ENCODE measurements at places on chromosomes 11 and 22.

- no peak for DNase-seq
Observed at GRCh38 chr11:77557553-77557952, 32.2 kb upstream of the AQP11 start.

DNA sequence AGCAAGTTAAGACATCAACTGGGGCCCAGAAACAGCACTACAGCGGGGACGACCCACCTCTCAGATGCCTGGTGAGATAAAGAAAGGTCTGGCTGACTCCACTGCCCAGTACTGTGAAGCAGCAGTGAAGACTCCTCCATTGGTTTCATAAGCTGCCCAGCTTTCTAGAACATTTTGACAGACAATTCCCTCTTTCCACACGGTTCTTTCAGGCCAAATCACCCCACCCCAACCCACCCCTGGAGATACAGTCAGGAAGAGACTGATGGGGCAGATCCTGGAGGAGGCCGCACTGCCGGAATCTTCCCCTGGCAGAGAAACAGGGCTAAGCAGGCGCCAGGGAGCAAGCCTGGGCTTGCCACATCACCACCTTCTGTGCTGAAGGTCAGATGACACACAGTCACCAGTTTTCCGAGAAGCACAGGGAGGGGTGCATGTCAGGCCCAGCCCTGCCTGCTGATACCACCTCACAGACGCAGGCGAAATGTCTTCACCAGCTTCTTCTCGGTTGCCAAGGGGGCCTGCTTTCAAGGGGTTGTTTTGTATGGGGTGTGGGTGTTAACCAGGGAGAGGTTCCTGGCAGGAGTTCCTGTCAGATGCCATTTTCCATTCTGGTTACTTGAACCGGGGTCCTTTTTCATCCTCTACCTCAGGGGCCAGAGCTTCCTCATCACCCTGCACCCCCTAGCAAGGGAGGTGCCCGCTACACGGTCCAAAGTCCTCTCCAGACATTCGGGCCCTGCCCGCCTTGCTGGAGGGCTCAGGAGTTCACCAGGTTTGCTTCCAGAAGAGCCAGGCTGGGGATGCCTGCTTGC is 1.4 kb upstream of the NEAT1 start:
- peak; percentile 86 for DNase-seq

DNA sequence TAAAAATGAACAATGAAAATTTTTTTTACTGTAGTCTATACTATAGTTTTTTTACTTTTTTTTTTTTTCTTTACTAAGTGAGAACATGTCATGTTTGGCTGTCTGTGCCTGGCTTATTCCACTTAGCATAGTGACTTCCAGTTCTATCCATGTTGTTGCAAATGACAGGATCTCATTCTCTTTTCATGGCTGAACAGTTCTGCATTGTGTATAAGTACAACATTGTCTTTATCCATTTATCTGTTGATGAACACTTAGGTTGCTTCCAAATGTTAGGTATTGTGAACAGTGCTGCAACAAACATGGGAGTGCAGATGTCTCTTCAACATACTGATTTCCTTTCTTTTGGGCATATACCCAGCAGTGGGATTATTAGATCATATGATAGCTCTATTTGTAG is 88.1 kb upstream of the CCDC90B start:
- DNase-seq, result no peak

DNA sequence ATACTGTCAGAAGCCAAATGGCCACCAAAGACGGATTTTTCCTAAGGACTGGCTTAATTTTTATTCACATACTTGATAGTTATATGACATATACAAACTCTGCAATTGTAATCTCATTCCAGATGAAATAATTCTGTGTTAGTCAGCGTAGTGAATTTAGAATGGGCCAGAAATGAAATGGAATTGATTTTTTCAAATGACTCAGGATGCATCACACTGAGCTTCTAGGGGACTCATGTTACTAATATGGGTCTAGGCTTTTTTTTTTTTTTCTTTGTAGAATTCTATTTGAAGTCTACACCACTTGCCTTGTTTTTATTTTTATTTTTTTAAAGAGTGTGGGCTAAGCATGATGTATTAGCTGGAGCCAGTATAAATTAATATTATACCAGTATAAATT is 62.7 kb downstream of the SPECC1L start:
- DNase-seq, result no peak

GRCh38 chr11:16690086-16690485 is 48.4 kb upstream of the C11orf58 start:
- no peak for DNase-seq

- no peak for DNase-seq
Observed at GRCh38 chr11:76010051-76010450, 195.0 kb downstream of the UVRAG start.

GRCh38 chr22:43317239-43317638 is 25.9 kb downstream of the SCUBE1 start:
- no peak for DNase-seq

- no peak for DNase-seq
Observed at GRCh38 chr11:14927146-14927545, 35.1 kb upstream of the CYP2R1 start.

DNA sequence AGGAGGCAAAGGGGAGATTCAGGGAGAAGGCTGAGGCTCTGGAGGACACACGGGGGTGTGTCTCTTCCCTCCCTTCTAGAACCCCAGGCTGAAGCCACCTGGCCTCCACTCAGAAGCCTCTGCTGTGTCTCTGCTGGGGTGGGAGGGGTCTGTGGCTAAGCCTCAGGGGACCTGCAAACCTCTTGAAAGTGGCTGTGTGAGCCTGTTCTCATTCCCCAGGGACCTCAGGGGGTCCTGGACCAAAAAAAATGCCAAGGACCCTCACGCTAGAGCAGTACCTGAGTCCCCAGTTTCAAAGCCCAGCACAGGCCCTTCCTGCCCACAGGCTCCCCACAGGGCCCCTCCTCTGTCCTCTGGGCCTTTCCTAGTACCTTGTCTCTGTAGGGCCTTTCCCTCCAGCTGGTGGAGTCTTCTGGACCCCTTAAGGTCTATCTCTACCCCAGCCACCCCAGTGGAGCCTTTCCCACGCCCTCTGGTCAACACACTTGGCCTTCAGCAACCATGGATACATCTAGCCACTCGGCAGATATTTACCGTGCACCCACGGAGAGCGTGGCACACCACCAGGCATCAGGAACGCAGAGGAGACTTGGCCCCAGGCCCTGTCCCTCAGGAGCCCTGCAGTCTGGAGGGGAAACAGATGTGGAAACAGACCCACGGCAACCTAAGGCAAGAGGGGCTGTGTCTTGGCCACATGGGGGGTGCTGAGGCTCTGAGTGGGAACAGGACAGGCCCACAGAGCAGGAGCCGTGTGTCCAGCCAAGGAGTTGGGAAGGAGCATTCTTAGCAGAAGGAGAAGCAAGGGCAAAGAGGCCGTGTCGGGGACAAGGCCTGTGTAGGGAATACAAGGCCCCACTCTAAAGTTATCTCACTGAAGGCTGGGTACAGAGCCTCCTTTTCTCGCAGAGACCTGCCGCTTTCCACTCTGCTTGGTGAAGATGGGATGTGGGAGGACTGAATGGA is 18.5 kb downstream of the PLA2G6 start:
- no peak for DNase-seq

DNA sequence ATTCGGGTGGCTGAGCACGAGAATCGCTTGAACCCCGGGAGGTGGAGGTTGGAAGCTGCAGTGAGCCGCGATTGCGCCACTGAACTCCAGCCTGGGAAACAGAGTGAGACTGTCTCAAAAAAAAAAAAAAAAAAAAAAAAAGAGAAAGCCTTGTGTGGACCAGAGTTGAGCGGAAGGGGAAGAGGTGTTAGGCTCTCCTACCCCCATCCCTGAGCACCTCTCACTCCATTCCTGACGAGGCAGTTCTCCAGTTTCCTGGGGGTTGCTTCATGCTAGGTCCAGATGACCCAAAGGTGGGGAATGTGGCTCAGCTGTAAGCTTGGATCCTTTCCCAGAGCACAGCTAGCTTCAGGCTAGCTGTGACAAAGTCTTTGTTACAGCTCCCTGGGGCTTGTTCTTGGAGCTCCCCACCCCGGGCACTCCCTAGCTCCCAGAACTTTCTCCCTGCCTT is 8.8 kb upstream of the DNAL4 start:
- DNase-seq, result no peak

- no peak for DNase-seq
Observed at GRCh38 chr11:80167766-80168165, 726.9 kb upstream of the TENM4 start.

- no peak for DNase-seq
Observed at GRCh38 chr22:47620391-47620790, 857.9 kb downstream of the TBC1D22A start.

GRCh38 chr22:30336752-30337460 is 10.2 kb upstream of the TBC1D10A start:
- DNase-seq, result no peak

DNA sequence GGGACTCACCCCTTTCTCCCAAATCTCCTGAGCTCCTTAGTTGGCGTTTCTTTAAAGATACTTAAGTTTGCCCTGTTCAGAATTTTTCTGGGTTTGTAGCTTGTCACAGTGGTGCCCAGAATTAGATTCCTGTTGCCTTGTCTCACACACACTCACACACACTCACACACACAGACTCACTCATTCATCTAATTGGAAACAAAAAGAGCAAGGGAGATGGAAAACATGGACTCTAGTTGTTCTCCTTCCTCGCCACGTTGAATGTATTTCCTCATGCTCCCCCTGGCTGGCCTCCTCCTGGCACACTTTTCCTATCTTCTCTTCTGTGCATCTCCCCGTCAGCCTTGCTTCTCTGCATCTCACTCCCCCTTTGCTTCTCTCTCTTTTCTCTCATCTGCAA is 752.3 kb downstream of the NTM start:
- no peak for DNase-seq

DNA sequence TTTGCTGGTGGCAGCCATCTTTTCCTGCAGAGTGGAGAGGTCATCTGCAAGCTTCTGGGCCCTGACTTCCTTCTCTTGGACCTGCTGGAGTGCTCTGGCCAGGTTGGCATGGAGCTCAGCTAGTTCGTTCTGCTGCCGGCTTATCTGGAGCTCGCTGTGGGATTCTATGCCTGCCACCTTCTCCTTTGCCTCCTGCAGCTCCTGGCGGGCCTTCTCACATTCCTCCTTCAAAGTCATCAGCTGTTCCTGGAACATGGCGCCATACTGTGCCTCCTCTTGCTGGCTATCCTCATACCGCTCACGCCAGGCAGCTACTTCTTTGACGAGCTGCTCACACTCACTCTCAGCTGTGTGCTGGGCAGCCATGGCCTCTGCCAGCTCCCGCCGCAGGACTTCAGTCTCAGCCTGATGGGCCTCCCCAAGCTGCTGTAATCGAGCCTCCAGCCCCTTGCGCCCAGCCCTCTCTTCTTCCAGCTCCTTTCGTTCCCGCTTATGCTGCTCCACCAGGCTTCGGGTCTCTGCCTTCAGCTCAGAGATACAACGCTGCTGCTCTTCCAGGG is 16.1 kb downstream of the IL18BP start:
- DNase-seq, result no peak

GRCh38 chr22:32606181-32606580 is 131.6 kb downstream of the FBXO7 start:
- no peak for DNase-seq

DNA sequence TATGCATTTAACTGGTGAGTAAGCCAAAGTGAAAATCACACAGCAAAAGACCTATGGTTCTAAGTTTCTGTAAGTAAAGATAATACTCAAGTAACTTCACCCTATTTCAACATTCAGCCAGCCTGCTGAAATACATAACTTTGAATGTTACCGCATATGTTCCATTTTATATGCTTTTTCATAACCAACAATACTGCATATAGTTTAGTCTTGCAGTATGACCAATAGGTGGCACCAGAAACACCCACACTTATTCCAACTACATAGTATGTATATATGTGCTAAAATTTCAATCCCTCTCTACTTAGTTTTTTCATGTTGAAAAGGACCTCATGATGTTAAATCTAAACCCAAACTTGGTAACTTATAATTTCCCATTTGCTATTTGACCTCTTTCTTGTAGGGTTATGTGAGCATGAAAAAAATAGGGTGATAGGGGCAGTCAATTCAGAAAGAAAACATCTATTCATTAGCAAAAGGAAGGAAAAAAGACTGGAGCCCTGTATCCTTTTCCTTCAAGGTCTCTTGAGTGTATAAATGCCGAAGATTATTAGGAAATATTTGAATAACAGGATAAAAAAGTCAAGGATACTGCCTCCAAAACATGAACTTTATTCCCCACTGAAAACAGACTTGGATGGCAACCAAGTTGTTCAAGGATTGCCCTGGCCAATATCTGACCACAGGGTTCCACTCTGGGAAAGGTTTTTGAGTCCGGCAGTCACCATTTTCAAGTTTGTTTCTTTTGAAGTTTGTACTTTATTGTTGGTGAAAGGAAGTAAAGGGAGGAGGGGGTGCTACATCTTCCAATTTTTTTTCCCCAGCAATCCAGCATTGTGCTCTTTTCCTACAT is 23.8 kb upstream of the FZD4 start:
- peak; percentile 47 for DNase-seq

DNA sequence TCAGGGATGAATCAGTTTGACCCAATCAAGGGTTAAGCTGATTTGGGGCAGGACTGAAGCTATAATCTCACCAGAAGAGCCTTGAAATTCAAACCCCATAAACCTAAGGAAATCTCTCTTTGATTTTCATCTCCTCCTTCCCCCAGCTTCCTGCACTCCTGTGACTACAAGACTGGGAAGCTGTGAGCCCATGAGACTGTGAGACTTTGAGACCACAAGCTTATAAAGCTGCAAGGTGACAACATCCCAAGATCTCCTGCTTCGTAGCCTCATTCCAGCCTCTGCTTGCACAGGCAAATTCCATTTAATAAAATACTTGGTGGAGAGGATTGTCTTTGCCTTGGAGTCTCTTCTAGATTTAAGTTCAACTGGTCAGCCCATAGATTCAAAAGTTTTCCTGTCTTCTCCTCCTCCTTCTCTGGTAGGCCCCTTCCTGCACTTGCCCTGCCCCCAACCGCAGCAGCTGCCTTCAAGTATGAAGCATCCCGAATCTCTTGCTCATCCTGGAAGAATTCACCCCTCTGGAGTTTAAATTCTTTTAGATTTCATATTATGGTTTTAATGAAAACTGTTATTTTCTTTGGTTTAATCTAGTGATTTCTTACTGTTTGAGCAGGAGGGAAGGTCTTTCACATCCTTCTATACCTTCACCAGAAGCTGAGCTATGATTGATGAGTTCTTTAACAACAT is 42.1 kb downstream of the PAMR1 start:
- no peak for DNase-seq

DNA sequence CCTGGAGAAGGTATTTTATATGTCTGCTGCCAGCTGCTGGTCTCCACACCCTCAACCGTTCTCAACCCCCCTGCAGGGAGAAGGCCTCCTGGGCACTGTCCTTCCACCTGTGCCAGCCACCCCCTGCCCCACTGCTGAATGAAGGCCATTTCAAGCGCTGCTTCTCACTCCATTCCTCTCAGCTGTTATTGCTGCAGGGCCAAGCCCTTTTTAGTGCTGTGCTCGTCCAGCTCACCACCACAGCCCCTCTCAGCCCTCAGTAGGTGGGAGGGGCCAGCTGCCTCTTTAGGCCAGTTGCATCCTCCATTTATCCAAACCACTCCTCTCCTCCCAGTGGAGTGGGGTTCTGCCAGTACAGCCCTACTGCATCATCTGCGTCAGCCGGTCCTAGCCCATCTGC is 1.8 kb upstream of the WBP2NL start:
- no peak for DNase-seq

DNA sequence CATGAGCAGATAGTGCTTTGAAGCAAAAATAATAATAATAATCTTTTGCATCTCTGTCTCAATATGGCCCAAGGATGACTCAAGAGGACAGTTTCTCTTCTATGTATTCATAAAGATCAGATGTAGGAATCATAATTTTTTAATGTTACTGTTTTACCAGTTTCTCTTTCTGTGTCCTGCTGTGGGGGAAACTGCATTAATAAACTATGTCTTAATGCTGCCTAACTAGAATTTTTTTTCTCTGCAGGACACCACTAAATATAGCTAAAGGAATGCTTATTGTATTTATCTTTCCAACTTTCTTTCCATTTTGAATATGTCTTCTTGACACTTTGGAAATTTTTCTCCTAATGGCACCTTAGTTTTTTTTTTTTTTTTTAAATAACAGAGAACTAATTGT is 6.5 kb downstream of the FJX1 start:
- no peak for DNase-seq
